ENCODE measurements at places on chromosomes 5 and 9.

DNA sequence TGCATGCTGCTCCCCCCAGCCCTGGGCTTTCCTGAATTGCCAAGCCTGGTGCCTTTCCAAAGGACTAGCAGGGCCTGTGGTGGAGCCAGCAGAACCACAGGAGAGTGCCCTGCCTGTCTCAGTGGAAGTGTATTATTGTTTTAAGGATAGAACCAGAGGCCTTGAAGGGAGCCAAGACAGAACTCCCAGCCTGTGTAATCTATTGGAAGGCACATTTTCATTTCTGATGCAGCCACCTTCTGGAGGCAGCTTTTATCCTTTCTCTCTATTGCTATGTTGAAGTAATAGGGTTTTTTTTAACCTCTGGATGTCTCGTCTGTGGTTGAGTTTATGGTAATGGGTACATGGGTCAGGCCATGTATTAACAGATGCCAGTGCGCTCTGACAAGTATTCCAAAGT is 29.3 kb downstream of the RNF44 start:
- H3K27ac ChIP-seq, result no peak overlapping the region
- H3K36me3 ChIP-seq, result peaks cover 54% of the 10 kb centered on the region
- no peak overlapping the region for H3K4me3 ChIP-seq
- no peaks in the 10 kb centered on the region for H3K4me1 ChIP-seq
- DNase-seq, result no peak

GRCh38 chr5:131413605-131414559 is 150.0 kb downstream of the CDC42SE2 start:
- DNase-seq, result peak; percentile 44
- H3K36me3 ChIP-seq, result no peaks in the 10 kb centered on the region
- H3K27ac ChIP-seq, result no peak overlapping the region
- no peaks in the 10 kb centered on the region for H3K4me1 ChIP-seq
- H3K4me3 ChIP-seq, result no peak overlapping the region

DNA sequence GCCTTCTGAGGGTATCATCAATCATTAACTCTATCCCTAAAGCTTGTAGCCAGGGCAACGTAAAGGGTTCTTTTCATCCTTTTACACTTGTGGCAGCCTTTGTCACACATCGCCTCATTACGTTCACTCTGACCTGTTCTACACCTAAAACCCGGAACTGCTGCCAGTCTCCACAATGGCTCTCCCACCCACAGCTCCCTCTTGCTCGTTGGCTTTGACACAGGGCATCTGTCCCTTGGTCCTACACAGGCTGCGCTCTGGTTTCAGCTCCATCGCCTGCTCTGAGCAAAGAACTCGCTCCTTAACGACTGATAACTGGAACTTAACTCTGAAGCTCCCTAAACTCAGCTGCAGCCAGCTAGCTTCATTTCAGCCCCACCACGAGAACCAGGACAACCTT is 112.8 kb upstream of the CTNND2 start:
- no peaks in the 10 kb centered on the region for H3K4me1 ChIP-seq
- no peak overlapping the region for H3K4me3 ChIP-seq

DNA sequence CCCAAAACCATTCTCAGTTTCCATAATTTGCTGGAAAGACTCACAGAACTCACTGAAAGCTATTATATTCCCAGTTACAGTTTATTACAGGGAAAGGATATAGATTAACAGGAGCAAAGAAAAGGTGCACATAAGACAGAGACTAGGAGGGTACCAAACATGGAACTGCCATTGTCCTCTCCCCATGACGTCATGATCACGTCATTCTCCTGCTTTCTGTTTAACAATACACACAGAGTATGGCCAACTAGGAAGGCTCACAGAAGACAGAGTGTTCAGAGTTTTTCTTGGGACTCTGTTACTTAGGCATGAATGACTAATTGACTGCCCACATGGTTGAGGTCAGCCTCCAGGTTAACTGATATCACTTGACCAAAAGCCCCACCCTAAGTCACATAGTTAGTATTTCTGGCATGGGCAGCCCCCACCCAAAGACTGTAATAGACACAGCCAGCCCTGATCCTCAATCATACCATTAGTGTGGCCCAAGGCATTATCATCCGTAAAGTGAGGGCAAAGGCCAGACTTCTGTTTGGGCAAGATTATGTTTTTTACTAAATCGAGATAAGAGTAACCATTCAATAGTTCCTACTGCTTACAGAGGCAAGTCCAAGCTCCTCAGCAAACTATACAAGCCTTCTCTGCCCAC is 353.5 kb upstream of the POU5F2 start:
- no peak overlapping the region for H3K4me3 ChIP-seq
- H3K36me3 ChIP-seq, result no peaks in the 10 kb centered on the region
- H3K27me3 ChIP-seq, result no peaks in the 10 kb centered on the region
- no peak overlapping the region for H3K27ac ChIP-seq
- DNase-seq, result peak; percentile 22
- peaks cover 6% of the 10 kb centered on the region for H3K4me1 ChIP-seq

GRCh38 chr5:157670662-157671591 is at the start of gene C5orf52:
C5orf52 (plus strand) TSS chr5:157671533; CDS start chr5:157671615, 82 bp downstream.
- H3K4me3 ChIP-seq, result peak within 1 kb of the TSS; percentile 89
- H3K27ac ChIP-seq, result peak within 1 kb of the TSS; percentile 37
- no peaks in the 10 kb centered on the region for H3K36me3 ChIP-seq
- no peaks in the 10 kb centered on the region for H3K27me3 ChIP-seq

DNA sequence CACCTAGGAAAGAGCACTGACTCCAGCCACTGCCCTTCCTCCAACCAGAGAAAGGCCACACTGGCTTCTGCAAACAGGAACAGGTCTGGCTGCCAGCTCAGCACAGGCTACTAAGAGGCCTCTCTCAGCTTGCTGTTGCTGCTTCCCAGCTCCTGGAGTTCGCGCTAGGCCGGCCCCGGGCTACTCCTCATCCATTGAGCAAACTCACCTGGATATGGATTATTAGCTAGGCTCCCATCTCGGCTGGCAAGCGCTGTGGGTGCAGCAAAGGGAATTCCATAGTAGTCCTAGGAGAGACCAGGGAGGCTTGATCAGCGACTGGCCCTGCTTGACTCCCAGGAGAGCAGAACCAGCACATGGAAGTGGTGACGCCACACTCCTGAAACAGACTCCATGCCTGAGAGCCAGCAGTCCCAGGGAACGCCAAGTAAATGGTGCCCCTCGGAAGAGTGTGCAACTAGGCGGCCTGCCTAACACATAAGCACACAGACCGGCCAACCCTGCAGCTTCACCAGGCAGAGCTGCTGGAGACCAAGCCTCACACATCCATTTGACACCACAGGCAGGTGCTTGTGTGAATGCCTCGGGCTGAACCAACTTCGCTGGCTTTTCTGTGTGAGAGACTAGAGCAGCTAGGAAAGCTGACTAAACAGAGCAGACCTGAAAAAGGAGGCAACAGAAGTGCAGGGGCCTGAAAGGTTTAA is 107.2 kb downstream of the UBE2R2 start:
- no peak overlapping the region for H3K27ac ChIP-seq
- no peaks in the 10 kb centered on the region for H3K27me3 ChIP-seq
- H3K4me1 ChIP-seq, result peaks cover 4% of the 10 kb centered on the region
- peaks cover 92% of the 10 kb centered on the region for H3K36me3 ChIP-seq

- H3K4me3 ChIP-seq, result no peak overlapping the region
- peaks cover 8% of the 10 kb centered on the region for H3K4me1 ChIP-seq
- H3K27me3 ChIP-seq, result no peaks in the 10 kb centered on the region
- H3K36me3 ChIP-seq, result no peaks in the 10 kb centered on the region
Observed at GRCh38 chr5:74378464-74378863, 262.1 kb downstream of the ENC1 start.

DNA sequence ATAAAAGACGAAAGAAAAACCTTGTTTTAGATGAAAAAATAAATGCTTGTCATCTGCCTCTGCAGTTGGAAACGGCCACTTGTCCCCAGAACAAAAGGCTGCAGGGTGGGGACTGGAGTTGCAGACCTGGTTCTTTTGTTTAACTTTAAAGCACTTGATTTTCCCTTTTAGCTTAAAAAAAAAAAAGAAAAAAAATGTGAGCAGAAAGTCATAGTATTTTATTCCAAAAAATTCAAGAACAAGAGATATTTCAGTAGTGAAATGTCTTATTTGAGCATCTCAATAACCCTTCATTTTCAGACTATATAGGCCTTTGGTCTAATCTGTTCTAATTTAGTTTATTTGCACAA is 1.8 kb downstream of the MAP1B start:
- peak overlapping the region; percentile 95 for H3K4me3 ChIP-seq
- no peak overlapping the region for H3K27ac ChIP-seq
- DNase-seq, result no peak
- H3K27me3 ChIP-seq, result no peaks in the 10 kb centered on the region
- H3K36me3 ChIP-seq, result peaks cover 22% of the 10 kb centered on the region
- H3K4me1 ChIP-seq, result peaks cover 32% of the 10 kb centered on the region

DNA sequence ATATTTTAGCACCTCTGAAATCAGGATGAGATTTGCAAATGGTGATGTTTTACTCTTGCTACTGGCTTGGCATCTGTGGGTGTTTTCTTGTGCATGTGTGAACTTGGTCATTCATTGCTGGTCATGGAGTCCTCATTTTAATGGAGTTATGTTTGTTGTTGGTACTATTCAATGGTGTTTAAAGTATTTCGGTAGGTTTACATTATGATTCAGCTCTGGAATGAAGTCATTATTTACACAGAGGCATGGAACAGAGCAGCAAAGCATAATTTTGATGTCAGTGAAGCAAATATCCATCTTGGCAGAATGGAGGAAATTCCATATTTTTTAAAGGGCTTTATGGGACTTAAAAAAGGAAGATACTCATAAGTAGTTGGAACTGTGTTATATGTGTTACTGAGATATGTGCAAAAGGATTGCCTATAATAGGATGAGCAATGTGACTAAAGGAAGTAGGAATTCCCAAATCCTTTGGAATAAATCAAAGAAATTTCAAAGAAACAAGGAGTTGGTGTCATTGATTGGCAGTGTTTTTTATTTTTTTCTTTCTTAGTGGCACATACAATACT is 147.4 kb downstream of the ACTBL2 start:
- no peak overlapping the region for H3K4me3 ChIP-seq
- no peaks in the 10 kb centered on the region for H3K27me3 ChIP-seq
- peak overlapping the region; percentile 26 for H3K27ac ChIP-seq
- peaks cover 5% of the 10 kb centered on the region for H3K4me1 ChIP-seq
- no peaks in the 10 kb centered on the region for H3K36me3 ChIP-seq

DNA sequence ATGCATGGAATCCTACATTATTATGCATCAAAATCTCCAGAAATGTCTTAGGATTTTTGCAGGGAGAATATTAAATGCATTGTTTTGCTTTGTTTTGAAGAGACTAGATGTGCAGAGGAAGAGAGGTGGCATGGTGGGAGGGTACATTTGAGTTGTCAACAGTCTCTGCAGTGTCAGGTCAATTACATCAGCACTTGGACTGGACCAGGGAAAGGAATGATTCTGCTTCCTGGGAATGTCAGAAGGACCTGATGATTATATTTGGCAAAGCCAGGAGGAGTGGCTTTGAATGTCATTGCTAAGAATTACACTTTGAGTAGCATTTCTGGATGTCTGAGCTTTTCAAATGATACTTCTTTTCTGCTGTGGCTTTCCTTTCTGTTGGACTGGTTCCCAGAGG is 17.5 kb upstream of the TMEFF1 start:
- no peaks in the 10 kb centered on the region for H3K27me3 ChIP-seq
- no peaks in the 10 kb centered on the region for H3K4me1 ChIP-seq
- no peak for DNase-seq
- H3K36me3 ChIP-seq, result peaks cover 35% of the 10 kb centered on the region

DNA sequence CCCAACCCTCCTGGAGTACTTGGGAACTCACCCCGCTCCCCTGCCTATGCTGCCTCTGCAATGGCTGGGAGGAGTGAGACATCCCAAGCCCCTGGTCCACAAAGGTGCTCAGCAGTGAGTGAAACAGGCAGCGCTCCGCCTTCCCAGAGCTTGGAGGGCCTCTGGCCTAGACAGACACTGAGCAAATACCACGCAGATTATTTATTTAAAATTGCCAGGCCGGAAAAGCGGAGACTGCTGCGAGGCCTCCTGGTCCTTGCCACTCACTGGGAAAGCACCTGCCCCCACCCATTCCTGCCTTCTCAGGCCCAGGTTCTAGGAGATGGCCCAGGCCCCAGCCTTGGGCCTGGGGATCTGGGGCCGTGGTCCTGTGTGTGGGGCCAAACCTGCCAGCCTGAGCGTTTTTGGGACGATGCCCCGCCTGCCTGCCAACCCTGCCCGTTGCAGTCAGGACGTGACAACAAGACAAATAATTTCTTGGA is 17.4 kb downstream of the FGF18 start:
- H3K4me1 ChIP-seq, result no peaks in the 10 kb centered on the region
- H3K27ac ChIP-seq, result no peak overlapping the region
- H3K27me3 ChIP-seq, result no peaks in the 10 kb centered on the region
- DNase-seq, result no peak
- no peak overlapping the region for H3K4me3 ChIP-seq

GRCh38 chr5:141298376-141298775 is 5.5 kb downstream of the SLC25A2 start:
- H3K4me3 ChIP-seq, result no peak overlapping the region
- no peaks in the 10 kb centered on the region for H3K27me3 ChIP-seq
- no peaks in the 10 kb centered on the region for H3K36me3 ChIP-seq
- no peak overlapping the region for H3K27ac ChIP-seq

DNA sequence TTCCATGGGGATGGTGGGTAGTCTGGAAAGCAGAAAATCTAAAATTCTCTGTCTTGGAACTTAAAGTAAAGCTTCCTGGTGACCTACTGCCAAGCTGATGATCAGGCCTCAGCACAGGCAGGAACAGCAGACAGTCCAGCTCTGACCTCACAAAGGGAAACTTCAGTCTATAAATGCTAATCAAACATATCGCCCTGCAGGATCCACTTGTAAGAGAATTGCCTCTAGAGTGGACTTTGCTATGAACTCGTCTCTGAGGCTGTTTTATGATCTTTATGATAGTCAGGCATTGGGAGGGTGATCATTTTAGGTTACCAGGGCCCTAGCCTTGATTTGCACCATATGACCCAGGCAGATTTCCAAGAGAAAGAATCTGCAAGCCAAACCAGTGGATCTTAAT is 67.6 kb upstream of the SELENOP start:
- no peak for DNase-seq
- H3K27ac ChIP-seq, result no peak overlapping the region
- no peaks in the 10 kb centered on the region for H3K27me3 ChIP-seq
- no peaks in the 10 kb centered on the region for H3K36me3 ChIP-seq
- peaks cover 5% of the 10 kb centered on the region for H3K4me1 ChIP-seq

DNA sequence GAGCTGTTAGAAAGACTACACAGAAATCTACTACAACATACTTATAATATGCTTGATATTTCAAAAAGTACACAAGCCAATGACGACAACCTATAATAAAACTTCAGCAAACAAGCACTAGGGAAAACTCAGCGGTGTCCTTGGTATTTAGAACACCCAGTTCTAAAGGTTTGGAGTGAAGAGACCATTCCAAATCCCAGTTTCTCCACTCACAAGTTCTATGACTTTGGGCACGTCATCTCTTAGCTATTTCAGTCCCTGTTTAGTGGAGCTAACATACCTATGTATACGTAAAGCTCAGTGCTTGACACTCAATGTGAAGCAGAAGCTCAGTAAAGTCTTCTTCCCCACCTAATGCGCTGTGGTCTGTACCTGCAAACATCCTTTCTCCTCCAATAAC is 52.8 kb downstream of the MLLT3 start:
- no peaks in the 10 kb centered on the region for H3K36me3 ChIP-seq
- no peaks in the 10 kb centered on the region for H3K27me3 ChIP-seq
- H3K4me3 ChIP-seq, result no peak overlapping the region

GRCh38 chr5:169305366-169305765 is 4.4 kb upstream of the SLIT3 start:
- H3K27me3 ChIP-seq, result peaks cover 13% of the 10 kb centered on the region
- no peak overlapping the region for H3K27ac ChIP-seq
- DNase-seq, result no peak
- H3K4me3 ChIP-seq, result no peak overlapping the region
- H3K36me3 ChIP-seq, result no peaks in the 10 kb centered on the region
